Calu3 (cell line): ENCODE measurements at places on chromosomes 2 and 18.

GRCh38 chr18:22930089-22930713 lies 2.9 kb upstream of the RBBP8 start:
- DNase-seq = peak; percentile 89
- H3K27ac ChIP-seq = no peak overlapping the region
- peaks cover 9% of the 10 kb centered on the region for H3K4me1 ChIP-seq
- no peaks in the 10 kb centered on the region for H3K27me3 ChIP-seq
- peaks cover 18% of the 10 kb centered on the region for H3K36me3 ChIP-seq

- no peaks in the 10 kb centered on the region for H3K27me3 ChIP-seq
- H3K27ac ChIP-seq = no peak overlapping the region
- H3K4me1 ChIP-seq = peaks cover 48% of the 10 kb centered on the region
- no peak overlapping the region for H3K4me3 ChIP-seq
Measured at GRCh38 chr2:85011747-85012146, 40.8 kb downstream of the KCMF1 start.

- no peak for DNase-seq
- no peak overlapping the region for H3K4me3 ChIP-seq
- no peaks in the 10 kb centered on the region for H3K4me1 ChIP-seq
- H3K27me3 ChIP-seq = no peaks in the 10 kb centered on the region
Measured at GRCh38 chr2:8247905-8248622, 433.8 kb upstream of the ID2 start.

GRCh38 chr2:46976556-46977279 lies 61.1 kb upstream of the MCFD2 start:
- H3K4me3 ChIP-seq = no peak overlapping the region
- H3K4me1 ChIP-seq = peaks cover 2% of the 10 kb centered on the region
- H3K27ac ChIP-seq = no peak overlapping the region
- H3K36me3 ChIP-seq = peaks cover 12% of the 10 kb centered on the region
- no peak for DNase-seq
